NCI-H1092 (cell line): ENCODE measurements at places on chromosomes 7 and 10.
A peak's percentile ranks its signal among the peaks of the same experiment; 100 is the strongest.

GRCh38 chr7:28201131-28201530 lies 20.5 kb upstream of the JAZF1 start:
- DNase-seq, result no peak

- no peak for DNase-seq
Observed at GRCh38 chr10:77630507-77630848, 7.1 kb downstream of the KCNMA1 start.

DNA sequence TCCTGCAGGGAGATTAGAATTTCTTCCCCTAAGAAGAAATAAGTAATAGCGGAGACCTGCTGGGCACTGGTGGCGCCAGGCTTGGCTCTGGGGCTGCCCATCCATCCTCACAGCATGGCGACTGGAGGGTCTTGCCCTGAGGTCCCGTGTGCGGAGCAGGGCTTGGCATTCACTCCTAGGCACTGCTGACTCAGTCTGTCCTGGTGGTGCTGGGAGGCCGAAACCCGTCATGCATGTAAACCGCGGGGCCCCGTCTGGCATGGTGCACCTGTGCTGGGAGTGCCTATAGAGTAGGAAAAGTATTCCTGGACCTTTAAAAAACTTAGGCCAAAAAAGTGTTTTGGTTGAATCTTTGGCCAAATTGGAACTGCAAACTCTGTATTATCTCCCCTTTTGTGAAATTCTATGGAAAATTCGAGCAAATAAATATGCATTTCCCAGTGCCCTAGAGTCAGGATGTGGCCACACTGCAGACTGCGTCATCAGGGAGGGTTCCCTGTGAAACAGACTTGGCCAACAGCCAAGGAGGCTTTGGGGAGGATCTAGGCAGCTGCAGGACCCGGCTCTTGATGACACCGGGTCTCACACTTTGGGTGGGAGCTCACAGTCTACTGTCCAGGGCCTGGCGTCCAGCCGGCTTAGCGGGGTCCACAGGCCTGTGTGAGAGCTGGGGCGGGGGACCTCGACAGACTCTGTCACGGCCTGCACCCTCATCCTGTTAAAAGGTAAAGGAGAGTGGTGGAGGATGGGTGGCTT lies 122.3 kb downstream of the VIPR2 start:
- DNase-seq, result no peak

DNA sequence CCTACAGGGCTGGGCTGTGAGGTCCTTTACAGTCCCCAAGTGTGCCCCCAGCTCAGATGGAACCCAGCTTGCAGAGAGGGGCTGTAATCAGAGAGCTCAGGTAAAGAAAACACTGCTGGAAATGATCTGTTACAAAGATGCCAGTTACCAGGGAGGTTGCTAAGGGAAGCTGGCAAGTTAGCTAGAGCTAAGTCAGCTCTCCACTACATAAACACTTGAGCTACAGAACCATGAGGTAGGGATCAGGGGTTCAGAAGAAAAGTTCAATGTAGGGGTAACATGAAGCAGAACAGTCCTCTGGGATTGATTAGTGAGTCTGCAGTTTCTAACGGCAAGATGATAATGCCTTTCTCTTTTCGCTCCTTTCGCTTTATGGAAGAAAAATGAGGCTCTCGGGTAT lies 53.1 kb upstream of the TM9SF3 start:
- no peak for DNase-seq

GRCh38 chr10:46070749-46071148 lies 24.7 kb upstream of the MSMB start:
- DNase-seq, result no peak

- no peak for DNase-seq
Observed at GRCh38 chr7:41787651-41788350, 84.9 kb upstream of the INHBA start.

- no peak for DNase-seq
Observed at GRCh38 chr7:2445898-2446555, 30.2 kb downstream of the GRIFIN start.

DNA sequence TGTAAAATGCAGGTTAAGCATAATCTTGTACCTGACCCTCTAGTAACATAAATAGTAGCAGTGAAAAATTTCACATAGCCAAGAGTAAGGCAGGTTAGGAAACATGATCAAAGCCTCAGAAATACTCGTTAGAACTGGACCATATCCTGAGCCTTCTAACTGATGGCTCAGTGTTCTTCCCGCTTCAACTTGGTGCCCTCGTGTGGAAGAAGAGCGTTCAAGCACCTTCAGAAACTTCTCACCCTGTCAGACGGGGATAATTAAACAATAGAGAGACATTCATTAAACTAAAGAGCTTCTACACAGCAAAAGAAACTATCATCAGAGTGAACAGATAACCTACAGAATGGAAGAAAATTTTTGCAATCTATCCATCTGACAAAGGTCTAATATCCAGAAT lies 124.5 kb downstream of the MYOF start:
- DNase-seq, result peak; percentile 37

- no peak for DNase-seq
Observed at GRCh38 chr7:38512704-38513103, 118.5 kb downstream of the AMPH start.

DNA sequence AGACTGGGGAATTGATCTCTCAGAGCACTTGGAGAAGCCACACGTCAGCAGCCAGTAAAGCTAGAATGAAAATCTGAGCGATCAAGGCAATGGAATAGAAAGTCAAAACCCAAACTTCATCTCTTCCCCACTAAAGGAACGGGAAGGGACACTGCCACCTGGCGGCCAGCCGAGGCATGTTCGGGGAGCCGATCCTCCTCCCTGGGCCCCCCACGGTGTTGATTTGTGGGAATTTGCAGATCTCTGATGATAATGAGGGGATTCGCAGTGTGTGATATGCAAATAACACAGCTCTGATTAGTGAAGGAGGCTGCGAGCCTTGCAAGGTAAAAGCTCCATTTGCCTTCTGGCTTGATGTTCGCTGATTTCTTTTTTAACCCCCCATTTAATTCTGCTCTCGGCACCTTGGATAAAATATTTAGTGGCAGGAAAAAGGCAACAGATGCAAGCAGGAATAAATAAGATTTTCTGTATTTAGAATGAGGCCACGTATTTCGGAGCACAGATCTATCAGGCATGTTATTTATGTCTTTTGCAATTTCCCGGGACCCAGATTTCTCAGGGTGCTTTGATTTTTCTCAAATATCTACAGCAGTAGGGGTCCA lies 258.6 kb downstream of the PAXIP1 start:
- peak; percentile 34 for DNase-seq

DNA sequence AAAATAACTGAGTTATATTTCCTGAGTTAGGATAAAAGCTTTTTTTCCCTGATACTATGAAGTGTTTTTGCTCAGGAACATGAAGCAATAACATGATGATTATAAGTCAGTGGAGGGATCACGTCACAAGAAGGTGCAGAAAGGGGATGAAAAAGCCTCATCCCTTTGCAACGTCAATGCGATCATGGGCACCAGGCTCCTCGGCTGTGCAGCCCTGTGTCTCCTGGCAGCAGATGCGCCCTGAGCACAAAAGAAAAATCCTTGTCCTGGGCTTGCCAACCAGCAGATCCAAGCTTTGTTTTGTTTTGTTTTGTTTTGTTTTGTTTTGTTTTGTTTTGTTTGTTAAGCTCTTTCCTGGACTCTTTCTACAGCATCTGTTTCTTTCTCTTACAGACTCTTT lies 103.5 kb upstream of the PRSS1 start:
- no peak for DNase-seq

GRCh38 chr10:10951675-10952074 lies 66.0 kb upstream of the CELF2 start:
- no peak for DNase-seq

DNA sequence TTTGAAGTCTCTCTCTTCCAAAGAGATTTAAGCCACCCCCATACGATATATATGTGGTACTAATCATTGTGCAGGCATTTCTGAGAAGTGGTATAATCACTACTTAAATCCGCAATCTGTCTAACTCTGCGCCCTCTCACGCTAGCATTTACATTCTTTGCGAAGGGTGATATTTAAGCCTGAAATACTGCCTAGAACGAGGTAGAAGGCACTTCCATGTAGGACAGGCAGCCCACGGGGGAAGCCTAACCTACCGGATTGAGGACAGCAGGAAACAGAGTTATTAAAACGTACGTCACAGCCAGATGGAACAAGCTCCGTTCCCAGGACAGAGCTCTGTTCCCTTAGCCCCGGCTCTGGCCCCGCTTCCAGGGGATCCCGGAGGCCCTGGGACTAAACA lies 59.3 kb upstream of the ECHDC3 start:
- DNase-seq, result no peak

- no peak for DNase-seq
Observed at GRCh38 chr10:36469585-36469984, 655.8 kb upstream of the ANKRD30A start.

GRCh38 chr7:100799037-100799896 lies 28.1 kb downstream of the EPHB4 start:
- DNase-seq, result peak; percentile 25

DNA sequence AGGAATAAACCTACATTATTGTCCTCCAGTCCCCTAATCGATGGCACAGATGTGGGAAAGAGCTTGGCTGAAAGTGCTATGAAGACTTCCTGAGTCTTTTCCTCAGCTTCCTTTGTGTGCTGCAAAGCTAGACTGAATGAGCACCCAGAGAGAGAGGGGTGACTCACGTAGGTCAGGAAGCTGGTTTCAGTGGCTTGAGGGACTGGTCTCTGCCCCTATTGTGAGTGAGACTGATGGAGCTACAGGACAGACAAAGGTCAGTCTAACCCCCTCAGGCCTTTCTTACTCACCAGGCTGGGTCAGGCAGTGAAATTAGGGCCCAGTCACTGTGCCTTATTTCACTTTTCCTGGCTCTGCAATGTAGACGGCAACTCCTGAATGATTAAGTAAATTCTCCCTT lies 171.1 kb upstream of the GRB10 start:
- DNase-seq, result no peak

GRCh38 chr7:20447021-20447650 lies 116.4 kb downstream of the ITGB8 start:
- no peak for DNase-seq

DNA sequence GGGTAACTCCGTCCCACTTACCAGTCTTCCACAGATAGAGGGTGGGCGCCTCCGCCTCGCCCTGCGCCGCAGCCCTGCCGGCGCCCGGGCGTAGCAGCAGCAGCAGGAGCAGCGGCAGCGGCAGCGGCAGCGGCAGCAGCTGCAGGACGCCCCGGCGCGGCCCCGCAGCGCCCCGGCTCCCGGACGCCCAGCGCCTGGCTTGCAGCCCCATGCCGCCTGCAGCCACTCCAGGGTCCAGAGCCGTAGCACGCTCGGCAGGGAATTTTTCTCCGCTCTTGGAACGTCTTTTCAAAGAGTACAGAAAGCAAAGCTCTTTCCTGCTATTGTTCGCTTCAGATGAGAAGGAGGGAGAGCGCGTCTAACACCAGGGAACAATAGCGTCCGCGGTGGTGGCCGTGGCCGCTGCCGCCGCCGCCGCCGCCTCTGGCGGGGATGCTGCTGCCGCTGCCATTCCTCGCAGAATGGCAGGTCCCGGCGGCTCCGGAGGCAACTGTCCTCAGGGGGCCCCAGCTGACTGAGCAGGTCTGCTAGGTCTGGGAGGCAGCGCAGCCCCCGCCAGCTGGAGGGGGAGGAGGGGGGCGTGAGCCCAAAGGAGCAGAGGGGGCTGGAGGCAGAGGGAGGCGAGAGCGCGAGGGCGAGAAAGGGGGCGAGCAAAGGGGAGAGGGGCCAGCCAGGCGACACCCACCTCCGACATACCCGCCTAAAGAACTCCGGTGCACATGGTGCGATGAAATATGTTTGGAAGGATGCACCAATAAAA lies at the start of gene THSD7A:
THSD7A (minus strand) TSS at position 463 of the 760 bp plus-strand sequence; CDS start at position 211, 252 bp downstream.
- DNase-seq, result peak; percentile 77

GRCh38 chr7:123749537-123749857 lies 694 bp upstream of the WASL start:
- DNase-seq, result no peak

GRCh38 chr7:66641526-66641871 lies 12.8 kb downstream of the KCTD7 start:
- no peak for DNase-seq

- DNase-seq, result no peak
Observed at GRCh38 chr7:112779667-112780066, 10.5 kb downstream of the TMEM168 start.

DNA sequence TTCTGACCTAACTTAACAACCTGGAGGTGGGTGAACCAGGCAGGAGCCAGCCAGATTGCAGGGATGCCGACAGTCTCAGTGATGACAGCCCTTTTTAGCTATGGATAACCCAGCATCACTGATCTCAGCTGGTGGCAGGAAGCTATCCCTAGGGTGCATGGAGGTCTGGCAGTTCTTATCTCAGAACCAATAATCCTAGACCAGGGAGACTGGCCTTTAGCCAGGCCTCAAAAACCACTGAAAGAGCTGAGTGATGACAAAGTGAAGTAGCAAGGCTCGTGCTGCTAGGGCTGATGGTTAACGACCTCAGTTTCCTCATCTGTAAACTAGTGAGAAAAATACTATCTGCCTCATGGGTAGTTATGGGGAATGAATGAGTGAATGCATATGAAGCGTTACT lies 112.5 kb downstream of the RALA start:
- no peak for DNase-seq

GRCh38 chr10:73899423-73899822 lies 11.5 kb upstream of the PLAU start:
- DNase-seq, result no peak

DNA sequence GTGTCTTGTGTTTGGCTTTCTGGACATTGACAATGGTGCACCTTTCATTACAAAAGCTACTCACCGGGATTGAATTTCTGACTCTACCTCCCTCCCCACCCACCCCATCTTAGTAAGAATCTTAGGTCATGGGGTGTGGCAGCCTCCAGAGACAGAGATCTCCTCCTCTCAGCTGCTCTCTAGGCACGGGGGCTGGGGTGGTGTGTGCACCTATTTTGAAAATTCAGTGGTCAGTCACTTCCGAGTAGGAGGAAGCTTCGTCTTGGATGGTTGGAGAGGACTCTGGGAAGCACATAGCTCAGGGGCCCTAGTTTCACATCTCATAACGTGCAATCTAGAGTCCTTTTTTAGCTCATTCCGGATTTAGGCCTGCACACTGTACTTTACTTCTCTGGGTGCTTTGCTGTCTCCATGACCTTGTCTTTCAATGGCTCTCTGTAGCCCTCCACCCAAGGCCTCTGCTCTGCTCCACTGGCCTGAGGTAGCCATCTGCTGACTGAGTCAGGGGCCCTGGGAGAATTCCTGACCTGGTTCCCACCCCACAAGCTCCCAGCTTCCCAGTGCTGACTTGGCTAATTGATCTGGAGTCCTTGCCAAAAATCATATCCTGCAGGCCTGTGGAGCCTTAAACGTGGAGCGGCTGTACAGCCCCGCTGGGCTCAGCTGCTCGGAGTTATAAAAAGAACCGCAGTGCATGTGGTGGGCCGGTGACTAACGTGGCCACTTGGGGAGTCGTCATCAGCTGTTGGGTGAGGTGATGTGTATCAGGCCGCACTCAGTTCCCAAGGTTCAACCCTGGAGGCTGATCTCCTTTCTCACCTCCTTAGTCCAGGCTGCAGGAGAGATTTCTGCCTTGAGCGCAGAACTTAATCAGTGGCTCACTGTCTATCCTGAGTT lies 19.3 kb upstream of the ADAMTS14 start:
- DNase-seq, result no peak

- DNase-seq, result no peak
Observed at GRCh38 chr7:103859709-103860108, 129.7 kb downstream of the RELN start.
